ENCODE measurements at places on chromosomes 5 and 9.

GRCh38 chr5:68330574-68330973 is 115.0 kb downstream of the PIK3R1 start:
- DNase-seq: no peak

- no peak for DNase-seq
Measured at GRCh38 chr5:30879887-30880286, 313.6 kb upstream of the CDH6 start.

- DNase-seq: no peak
Measured at GRCh38 chr5:164600929-164601535, 1095.6 kb downstream of the MAT2B start.

GRCh38 chr9:127036437-127036836 is 86.0 kb downstream of the ANGPTL2 start:
- DNase-seq: no peak

- DNase-seq: no peak
Measured at GRCh38 chr9:113461285-113461684, 2.2 kb upstream of the RGS3 start.

DNA sequence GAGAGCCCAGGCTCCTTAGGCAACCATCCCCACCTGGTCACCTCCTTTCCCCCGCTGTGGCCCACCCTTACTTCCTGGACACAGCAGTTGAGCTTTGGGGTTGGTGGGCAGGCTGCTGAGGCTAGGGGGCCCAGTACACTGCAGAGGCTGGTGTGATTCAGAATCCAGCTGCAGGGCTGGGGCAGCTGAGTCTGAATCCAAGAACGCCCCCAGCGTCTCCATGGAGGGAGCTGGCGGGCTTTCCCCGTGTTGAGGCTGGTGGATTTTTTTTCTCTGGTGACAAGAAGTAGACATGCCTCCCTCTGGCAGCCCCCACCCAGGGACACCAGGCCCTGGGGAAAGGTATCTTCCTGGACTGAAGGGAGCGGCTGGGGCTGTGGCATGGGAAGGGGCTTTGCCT is 104.8 kb downstream of the RXRA start:
- DNase-seq: no peak

- DNase-seq: no peak
Measured at GRCh38 chr5:123809594-123810221, 297.7 kb downstream of the CSNK1G3 start.

GRCh38 chr5:96566833-96567587 is 95.2 kb upstream of the CAST start:
- no peak for DNase-seq

DNA sequence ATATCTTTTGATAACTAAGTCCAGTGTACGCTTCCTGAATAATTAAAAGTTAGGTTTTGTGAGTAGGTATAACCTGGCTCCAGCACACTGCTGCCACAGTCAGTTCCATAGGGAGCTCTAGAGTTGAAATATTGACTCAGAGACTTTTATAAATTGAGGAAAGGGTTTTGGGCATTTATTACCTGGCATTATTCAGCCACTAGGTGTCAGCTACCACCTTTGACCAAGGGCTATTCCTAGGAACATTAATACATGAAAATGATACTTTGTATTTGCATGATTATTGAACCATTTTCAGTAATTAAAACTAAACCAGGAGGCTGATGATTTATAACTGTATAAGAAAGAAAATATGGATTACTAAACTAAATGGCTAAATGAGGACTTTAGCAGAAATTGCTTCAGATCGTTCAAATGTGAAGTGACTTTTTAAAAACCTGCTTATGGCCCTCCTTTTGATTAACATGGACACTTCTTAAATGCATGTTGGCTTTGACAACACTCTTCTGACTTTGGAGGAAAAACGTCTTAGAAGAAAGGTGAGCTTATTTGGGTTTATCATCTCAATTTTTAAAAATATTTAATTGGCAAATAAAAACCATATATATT is 83.0 kb downstream of the SMC2 start:
- no peak for DNase-seq

- no peak for DNase-seq
Measured at GRCh38 chr5:36900283-36900682, 23.7 kb downstream of the NIPBL start.

- DNase-seq: no peak
Measured at GRCh38 chr5:72605632-72606031, 98.4 kb upstream of the ZNF366 start.

DNA sequence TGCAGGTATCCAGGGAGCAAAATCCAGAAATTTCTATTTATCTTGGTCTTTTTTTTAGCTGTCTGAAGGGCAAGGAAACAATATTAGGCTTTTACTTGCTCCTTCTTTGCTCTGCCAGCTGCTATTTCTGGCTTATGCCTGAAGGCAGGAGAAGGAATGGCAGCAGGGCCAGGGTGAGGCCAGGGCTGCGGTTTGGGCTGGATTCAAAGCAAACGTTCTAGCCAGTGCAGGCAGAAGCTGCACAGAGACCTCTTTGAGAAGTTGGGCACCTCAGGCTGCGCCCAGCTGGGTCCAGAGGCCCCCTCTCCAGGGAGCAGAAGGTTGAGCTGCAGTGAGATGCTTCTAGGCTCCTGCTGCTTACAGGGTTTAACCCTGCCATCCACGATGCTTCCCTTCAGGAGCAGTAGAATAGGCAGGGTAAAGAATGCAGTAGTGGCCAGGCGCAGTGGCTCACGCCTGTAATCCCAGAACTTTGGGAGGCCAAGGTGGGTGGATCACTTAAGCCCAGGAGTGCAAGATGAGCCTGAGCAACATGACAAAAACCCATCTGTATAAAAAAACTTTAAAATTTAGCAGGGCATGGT is 201.2 kb downstream of the ADCY2 start:
- DNase-seq: no peak

GRCh38 chr5:11166923-11167322 is 405.9 kb upstream of the DAP start:
- DNase-seq: no peak

DNA sequence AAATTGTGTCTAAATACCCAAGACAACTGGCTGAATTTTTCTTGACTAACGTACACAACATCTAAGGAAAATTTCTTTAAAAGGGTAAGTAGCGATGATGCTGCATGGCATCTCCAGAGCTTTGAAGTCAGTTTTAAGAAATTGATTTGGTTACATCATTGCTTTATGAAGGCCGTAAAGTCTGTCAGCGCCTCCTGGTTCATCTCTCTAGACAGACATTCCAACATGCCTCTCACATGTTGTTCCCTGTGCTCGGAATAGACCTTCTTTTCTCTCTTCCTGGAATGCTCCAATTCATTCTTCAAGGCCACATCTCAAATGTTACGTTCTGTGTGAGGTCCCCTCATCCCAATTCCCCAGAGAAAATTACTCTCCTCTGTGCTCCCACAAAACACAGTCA is 108.7 kb upstream of the SSBP2 start:
- no peak for DNase-seq

DNA sequence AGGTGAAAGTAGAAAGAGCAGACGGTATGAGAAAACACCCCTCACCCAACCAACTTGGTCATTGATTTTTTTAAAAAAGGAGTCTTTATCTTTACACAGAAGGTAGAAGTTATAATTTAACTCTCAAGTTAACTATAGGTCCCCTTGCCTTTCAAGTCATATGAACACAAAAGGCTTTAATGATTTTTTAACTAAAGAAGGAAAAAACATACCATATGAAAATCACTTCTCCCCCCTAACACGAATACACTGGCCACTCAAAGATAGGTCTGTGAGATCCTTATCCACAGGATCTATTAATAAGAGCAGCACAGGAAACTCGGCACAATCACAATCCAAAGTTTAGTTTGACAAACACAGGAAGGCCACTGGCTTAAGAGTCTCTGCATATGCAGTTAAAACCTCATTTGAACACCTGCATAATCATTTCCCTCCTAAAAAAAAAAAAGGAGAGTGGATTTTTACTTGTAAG is 138.0 kb downstream of the ENC1 start:
- DNase-seq: no peak

DNA sequence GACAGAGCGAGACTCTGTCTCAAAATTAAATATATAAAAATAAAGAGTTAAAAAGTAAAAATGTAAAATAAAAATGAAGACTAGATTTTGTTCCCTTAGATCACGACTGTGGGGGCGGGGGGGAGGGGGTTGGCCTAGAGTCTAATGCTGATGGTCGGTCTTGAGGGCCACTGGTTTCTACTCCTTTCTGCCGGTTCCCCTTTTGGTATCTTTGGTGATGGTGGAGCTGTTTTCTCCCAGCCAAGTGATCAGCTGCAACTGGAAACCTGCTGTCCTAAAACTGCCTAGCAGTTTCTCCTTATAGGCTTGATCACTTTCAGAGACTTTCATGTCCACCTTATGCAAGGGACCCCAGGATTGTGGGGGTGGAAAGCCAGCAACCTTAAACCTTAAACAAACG is 1.1 kb downstream of the SRD5A1 start:
- DNase-seq: no peak

DNA sequence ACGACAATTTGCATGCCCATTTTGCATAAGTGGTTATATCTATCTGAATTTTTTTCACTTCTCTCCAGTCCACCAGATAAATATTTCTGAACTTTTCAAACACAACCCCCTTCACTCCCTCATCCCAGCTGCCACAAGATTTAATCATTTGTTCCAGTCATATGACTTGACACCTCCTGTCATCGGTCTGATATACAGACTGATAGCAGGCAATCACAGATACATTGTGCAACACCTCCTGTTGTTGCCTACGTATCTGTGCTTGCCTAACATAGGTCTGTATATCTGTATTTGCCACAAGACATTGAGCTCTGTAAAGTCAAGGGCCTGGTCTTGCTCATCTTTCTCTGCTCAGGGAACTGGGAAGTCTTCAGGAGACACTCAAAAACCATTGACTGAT is 65.6 kb downstream of the GNA14 start:
- DNase-seq: no peak

DNA sequence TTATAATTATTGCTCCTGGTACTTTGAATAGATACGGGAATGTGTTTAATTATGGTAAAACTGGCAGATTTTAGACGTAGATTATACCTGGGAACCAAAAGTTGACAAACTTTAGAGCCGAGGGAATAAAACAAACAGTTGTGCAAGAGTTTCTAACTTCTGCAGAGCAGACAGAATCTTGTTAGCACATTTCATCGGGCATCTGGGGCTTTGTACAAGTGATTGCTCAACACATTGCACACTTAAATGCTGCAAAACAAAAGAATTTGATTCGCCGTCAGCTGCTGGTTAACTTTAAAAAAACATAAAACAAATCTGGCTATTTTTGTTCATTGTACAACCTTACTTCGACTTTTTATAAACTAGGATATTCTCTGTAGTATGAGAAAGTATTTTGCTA is 398.1 kb downstream of the MAN2A1 start:
- no peak for DNase-seq

DNA sequence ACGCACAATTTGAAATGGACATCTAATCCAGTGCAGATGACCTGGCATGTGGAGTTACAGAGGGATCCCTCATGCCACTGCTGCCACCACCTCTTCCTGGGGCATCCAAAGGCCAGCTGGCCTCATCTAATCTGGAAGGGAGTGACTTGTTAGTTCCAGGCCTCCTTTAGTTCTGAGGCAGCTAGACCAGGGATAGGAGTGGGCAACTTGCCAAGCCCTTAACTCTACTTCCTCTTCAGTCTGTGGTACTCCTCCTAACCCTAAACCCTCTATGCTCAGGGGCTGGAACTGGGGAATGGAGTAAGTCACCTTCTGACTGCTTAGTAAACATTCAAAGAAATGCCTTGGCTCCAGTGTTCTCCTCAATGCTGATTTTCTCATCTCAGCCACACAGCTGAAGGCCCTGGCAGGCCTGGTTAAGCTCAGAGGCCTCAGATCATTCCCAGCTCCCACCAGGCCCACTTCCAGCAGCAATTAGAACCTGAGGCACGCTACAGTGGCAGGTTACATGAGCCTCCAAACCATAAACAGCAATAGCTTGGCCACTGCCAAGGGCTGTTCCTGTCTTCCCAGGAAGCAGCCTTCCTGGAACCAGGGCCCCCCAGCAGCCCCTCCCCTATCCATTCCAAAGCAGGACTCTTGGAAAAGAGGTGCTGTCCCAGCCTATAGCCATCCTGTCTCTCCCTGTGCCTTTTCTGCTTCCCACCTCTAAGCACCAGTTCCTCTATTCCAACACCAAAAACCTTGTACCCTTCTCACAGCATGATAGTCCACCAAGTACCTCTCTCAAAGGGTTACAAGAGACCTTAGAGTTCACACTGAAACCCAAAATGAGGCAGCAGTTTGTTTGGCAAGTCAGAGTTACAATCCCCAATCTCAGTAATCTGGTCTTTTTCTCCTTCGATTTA is 2.0 kb downstream of the EIF4EBP3 start:
- no peak for DNase-seq

DNA sequence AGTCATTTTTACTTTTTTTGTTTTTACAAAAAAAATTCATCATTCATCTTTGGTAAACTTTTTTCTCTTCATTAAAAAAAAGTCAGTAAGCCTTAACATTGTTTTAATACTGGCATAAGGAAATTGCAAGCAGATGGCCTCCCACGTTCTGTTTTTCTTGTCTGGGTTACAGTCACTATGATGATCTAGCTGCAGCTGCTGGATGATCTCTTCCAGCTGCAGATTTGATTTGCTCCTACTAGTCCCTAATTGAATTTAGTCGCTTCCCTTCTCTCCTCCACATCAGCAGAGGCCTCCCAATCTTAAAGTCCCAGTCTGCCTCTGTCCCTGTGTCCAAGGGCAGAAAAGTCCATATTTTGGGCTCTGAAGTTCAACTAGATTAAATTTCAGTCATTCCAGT is 106.8 kb upstream of the PTGER4 start:
- DNase-seq: no peak

DNA sequence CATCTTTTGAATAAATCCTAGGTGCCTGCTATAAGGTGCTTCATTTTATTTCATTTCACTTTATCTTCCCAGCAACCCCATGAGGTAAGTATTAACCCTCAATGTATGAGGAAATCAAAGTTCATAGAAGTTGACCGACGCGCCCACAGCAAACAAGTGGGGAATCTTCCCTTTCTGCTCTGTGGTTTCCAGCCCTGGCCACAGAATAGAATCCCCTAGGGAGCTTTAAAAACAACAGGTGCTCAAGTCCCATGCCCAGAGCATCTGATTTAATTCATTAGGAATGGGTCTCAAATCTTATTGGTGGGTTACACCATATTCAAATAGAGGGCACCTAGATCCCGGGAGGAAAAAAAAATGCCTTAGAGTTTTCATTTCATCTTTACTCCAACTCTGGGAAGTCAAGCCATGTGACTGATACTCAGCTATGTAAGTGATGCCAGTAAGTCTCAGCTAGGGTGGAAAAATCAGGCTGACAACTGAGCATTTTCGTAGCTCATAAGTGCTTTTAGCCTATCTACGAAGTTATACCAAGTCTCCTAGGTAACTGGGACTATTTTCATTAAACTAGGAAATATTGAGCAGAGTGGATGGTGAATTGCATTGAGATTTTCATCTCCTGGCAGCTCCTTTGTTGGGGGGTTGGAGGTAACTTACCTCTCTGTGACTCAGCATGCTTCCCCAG is 353.4 kb upstream of the SLC30A5 start:
- no peak for DNase-seq

Data from activated gamma-delta T cell treated with anti-CD3 and anti-CD28 coated beads, Interleukin-2, amount 50 U/mL, for 16 hours (primary cell).